Subcutaneous adipose tissue (tissue), 4 donors: ENCODE measurements at places on chromosomes 4 and X. TPM values are rescaled to one million over a fixed set of nuclear protein-coding genes. Genes with fewer than 3 reads are reported as not detected.

CENPVL3 gene
- total RNA-seq, result not detected

DIPK2B gene
- total RNA-seq, result 19.6 TPM

TXK gene
- 3.4 TPM for total RNA-seq

KIT gene
- total RNA-seq, result 3.6 TPM

SLC6A14 gene
- not detected for total RNA-seq

KLB gene
- 25.0 TPM for total RNA-seq

RS1 gene
- not detected for total RNA-seq

TRIM60 gene
- not detected for total RNA-seq

RRH gene
- total RNA-seq, result not detected

ANOS1 gene
- total RNA-seq, result 11.9 TPM

SYTL5 gene
- total RNA-seq, result not detected

PLRG1 gene
- total RNA-seq, result 66.8 TPM

NFKB1 gene
- total RNA-seq, result 30.4 TPM

PLK4 gene
- total RNA-seq, result 5.7 TPM

SSX2B gene
- not detected for total RNA-seq

NUDT11 gene
- 2.0 TPM for total RNA-seq

TMPRSS11B gene
- total RNA-seq, result not detected

PLAC8 gene
- 1.5 TPM for total RNA-seq

GNPDA2 gene
- total RNA-seq, result 11.9 TPM

H2BW2 gene
- total RNA-seq, result not detected

NXF2 gene
- total RNA-seq, result not detected

C4orf50 gene
- total RNA-seq, result 0.16 TPM

DOK7 gene
- not detected for total RNA-seq

ENPP6 gene
- not detected for total RNA-seq

PTCHD1 gene
- 0.51 TPM for total RNA-seq

AFP gene
- not detected for total RNA-seq

FGA gene
- not detected for total RNA-seq

DGKK gene
- total RNA-seq, result not detected

TMEM184C gene
- 35.0 TPM for total RNA-seq

MSN gene
- total RNA-seq, result 212 TPM

SEC24B gene
- total RNA-seq, result 42.5 TPM

USP26 gene
- not detected for total RNA-seq
